ENCODE measurements at places on chromosomes 3 and 15. TPM values are rescaled to one million over a fixed set of nuclear protein-coding genes. Genes with fewer than 3 reads are reported as not detected.
A peak's percentile ranks its signal among the peaks of the same experiment; 100 is the strongest.

RPP25 gene
- total RNA-seq: 19.4 TPM

GRCh38 chr15:86854176-86854575 is 774.5 kb downstream of the AGBL1 start:
- DNase-seq: no peak

- DNase-seq: no peak
Measured at GRCh38 chr3:151526757-151527156, 65.9 kb upstream of the IGSF10 start.

GRCh38 chr15:96181873-96182301 is 148.6 kb upstream of the NR2F2 start:
- no peak for DNase-seq

GRCh38 chr15:77208241-77208640 is 137.3 kb upstream of the TSPAN3 start:
- DNase-seq: no peak

NCBP2 gene
- total RNA-seq: 96.7 TPM

DNA sequence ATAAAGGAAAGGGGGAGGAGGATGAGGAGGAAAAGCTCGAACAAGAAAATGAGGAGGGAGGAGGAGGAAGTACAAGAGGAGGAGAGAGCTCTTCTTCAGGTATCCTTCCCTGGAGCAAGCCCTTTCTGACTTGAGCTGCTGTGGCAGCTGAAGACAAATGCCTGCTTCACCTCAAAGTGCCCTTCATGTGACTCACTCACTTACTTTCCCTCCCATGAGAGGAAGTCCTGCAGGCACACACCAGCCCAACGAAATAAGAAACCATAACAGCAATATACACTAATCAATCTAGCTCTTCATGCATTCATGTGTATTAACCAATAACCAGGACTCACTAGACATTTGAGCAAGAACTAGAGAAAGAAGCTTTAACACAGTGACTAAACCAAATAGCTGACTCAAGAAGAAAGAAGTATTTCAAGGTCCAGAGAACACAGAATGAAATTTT is 251.9 kb downstream of the IGSF11 start:
- no peak for DNase-seq

CCDC39 gene
- 0.34 TPM for total RNA-seq

DNA sequence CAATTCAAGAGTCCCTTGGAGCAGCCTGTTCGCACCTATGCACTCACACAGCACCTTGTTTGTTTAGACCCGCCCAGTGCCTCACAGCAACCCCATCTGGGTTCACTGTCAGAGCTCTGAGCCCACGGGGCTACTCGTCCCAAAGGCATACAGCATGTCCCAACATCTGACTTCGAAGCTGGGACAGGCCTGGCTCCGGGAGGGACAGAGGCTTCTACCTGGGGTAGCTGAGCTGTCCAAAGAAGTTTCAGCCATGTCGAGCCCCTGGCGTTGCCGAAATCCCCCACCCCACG is 28.6 kb upstream of the CYP11A1 start:
- no peak for DNase-seq

GRCh38 chr3:111236836-111237713 is 165.5 kb downstream of the NECTIN3 start:
- DNase-seq: no peak

- DNase-seq: no peak
Measured at GRCh38 chr15:20341901-20342600, 199.5 kb downstream of the GOLGA6L6 start.

GRCh38 chr3:134854254-134854653 is 59.2 kb downstream of the EPHB1 start:
- DNase-seq: no peak

DNA sequence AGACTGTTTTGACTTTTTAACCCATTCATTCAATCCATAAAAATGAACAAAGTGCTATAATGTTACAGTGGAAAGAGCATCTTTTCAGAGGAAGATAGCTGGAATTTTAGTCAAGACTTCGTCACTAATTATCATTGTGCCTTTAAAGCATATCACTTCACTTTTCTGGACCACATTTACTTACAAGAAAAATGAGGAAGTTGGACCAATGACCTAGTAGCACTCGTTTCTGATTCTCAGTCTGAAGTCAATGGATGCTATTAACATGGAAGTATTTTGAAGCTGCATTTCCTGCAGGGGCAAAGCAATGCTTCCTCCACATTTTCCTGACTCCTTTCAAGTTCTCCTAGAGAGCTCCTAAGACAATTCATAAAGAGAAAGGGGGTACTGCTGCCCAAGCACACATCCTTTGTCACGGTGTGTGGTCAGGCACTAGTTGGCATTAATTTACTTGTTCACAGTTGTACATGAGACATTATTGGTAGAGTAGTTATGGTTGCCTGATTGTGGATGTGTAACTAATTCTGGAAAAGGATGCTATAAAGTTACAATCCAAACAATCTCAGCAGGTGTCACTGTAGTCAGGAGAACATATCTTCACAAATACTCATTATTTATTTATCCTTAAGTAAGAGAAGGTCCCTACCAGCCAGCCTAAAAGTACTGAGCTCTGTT is 1049.1 kb downstream of the FHIT start:
- no peak for DNase-seq

- no peak for DNase-seq
Measured at GRCh38 chr3:31534065-31534425, 1.3 kb downstream of the STT3B start.

- no peak for DNase-seq
Measured at GRCh38 chr3:101146946-101147345, 153.7 kb upstream of the ABI3BP start.

DNA sequence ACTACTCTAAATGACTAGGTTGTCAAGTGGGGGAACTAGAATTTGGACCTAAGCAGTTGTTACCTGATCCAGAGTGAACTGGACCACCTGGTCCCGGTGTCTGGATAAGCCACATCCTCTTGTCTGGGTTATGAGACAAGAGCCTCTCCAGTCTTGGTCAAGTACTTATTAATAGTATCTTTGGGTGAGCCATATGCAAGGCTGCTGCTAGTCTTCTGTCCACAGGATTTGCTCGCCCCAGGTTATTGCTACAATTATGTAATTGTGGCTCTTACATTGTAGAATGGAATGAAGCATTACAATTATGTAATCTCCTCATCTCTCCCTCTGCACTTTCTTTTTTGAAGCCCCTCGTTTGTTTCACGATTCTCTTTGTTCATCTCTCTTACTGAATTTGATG is 24.0 kb upstream of the AGBL1 start:
- DNase-seq: no peak

DNA sequence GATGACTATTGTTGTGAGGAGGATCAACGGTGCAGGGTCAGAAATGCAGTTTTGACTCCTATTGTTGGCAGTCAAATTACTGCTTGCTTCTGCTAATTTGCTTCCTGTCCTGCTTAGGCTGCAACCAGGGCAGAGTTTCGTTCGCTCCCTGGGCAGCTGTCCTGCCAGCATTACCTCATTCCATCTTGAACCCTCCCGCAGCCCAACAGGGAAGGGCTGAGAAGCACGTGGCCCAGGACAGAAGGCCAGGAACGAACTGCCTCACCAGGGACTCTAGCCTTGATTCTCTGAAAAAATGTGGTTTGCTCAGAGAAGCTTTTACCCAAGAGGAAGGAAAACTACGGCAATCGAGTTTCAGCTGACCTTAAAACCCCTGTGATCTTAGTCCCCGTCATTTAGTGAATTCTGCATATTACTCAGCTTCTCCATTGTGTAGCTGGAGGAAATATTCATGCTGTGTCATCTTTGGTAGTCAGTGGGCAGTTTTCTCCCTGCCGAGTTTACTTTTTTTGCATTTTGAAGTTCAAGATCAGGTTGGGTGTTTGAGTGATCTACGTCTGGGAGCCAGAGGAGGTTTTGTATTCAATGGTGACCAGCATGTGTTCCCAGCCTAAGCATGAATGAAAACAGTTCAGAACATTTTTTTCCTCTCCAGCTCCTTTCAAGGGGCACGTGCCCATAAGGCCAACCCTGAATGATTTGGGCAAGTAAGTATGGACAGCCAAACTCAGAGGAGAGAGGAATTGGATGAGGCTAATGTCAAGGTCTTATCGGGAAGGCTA is 23.0 kb downstream of the TLNRD1 start:
- no peak for DNase-seq

DNA sequence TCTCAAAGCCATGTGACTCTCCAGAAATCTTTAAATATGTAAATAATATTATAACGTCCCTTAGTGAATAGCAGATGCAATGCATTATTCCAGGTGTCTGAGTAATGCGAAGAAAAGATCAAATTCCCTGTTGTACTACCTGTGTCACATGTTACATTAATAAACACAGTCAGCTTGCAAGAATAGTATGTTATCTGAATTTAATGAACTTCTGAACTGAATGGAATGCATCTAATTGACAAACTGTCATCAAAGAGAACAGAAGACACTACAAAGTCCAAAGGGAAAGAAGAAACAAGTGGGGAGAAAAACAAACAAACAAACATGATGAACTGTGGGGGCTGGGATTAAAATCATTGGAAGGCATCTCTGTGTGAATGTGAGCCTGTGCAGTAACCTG is 508.8 kb downstream of the LPP start:
- DNase-seq: no peak

DNA sequence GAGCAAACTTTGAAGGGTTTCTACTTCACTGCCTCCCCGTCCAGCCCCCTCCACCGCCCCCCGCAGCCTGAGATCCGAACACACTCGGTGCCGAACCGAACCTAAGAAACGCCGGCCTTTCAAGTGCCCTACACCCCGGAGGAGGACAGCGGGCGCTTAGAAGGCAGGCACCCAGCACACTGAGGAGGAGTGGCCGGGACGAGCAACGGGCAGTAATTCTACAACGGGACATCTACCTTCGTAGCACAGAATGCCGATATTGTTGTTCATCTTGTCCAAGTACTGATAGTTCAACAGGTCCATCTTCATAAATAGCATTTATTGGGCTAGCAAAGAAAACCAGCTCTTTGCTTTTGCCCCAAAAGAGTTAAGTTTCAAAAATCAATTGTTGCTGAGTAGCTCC is 513 bp downstream of the VGLL4 start:
- DNase-seq: no peak

DNA sequence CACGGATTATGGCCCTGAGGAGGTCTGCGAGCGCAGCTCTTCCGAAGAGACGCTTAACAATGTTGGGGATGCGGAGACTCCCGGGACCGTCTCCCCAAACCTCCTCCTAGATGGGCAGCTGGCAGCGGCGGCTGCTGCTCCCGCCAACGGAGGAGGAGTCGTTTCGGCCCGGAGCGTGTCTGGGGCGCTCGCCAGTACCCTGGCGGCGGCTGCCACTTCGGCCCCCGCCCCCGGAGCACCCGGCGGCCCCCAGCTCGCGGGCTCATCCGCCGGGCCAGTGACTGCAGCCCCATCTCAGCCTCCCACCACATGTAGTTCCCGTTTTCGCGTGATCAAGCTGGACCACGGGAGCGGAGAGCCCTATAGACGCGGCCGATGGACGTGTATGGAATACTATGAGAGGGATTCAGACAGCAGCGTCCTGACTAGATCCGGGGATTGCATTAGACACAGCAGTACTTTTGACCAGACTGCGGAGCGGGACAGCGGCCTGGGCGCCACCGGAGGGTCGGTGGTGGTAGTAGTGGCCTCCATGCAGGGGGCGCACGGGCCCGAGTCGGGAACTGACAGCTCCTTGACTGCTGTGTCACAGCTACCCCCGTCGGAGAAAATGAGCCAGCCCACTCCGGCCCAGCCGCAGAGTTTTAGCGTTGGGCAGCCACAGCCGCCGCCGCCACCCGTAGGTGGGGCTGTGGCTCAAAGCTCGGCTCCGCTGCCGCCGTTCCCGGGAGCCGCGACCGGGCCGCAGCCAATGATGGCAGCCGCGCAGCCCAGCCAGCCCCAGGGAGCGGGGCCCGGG is 1.6 kb downstream of the TSC22D2 start:
- DNase-seq: no peak

DNA sequence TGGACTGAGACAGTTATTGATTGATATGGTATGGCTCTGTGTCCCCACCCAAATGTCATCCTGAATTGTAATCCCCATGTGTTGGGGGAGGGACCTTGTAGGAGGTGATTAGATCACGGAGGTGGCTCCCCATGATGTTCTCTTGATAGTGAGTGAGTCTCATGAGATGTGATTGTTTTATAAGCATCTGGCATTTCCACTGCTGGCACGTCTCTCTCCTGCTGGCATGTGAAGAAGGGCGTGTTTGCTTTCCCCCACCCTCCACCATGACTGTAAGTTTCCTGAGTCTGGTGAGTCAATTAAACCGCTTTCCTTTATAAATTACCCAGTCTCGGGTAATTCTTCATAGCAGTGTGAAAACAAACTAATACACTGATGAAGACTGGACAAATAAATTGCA is 105.6 kb upstream of the MELTF start:
- no peak for DNase-seq

- peak; percentile 7 for DNase-seq
Measured at GRCh38 chr3:48952510-48953118, 34.0 kb downstream of the ARIH2 start.

C3orf20 gene
- not detected for total RNA-seq

PCLAF gene
- 65.7 TPM for total RNA-seq

- DNase-seq: no peak
Measured at GRCh38 chr3:184565421-184566211, 4.0 kb downstream of the EPHB3 start.

DNA sequence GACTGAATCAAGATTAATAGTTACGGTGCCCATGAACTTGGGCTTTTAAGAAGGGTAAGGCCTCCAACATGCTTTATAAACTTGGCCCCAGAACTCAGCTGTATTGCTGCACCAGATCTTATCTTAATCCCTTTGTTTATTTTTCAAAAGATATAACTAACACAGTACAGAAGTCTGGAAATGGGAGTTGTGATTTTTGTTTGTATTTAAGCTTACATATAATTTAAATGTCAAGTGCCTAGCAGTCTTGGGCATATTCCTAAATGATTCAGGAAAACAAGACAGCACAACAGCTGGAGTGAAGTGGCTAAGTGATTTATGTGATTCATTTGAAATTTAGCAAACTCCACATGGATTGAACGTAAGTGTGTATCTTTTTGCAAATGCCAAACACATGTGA is 56.2 kb downstream of the NBEAL2 start:
- DNase-seq: no peak

SLC22A13 gene
- total RNA-seq: 0.54 TPM

GALNT15 gene
- total RNA-seq: not detected

DNA sequence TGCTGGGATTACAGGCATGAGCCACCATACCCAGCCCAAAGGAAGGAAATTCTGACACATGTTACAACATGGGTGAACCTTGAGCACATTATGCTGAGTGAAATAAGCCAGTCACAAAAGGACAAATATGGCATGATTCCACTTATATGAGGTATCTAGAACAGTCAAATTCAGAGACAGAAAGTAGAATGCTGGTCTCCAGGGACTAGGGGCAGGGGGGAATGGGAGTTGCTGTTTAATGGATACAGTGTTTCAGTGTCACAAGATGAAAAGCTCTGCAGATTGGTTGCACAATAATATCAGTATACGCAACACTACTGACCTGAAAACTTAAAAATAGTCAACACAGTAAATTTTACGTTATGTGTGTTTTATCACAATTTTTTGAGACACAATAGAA is 4.1 kb downstream of the SPATA12 start:
- no peak for DNase-seq

- no peak for DNase-seq
Measured at GRCh38 chr3:136078421-136079364, 113.2 kb downstream of the PPP2R3A start.

DNA sequence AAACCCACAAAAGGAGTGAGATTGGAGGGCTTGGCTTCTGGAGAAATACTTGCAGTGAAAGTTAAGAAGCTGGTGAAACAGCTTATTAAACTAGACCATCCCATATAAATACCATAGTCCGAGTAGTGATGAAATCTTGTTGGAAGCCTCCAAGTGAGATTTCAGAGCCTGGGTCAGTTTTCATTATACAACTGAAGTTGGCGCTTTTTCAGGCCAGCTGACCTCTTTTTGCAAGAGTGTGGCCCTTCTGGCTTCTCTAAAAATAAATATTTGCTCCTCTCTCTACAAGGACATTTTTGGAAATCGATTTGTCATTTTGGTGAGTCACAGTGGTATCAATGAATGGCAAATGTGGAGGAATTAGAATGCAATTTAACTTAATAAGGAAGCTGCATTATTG is 51.2 kb upstream of the THRB start:
- no peak for DNase-seq

Measured in H1 (cell line).